Melanocyte of skin (primary cell): ENCODE measurements at places on chromosomes 6 and 20. TPM values are rescaled to one million over a fixed set of nuclear protein-coding genes. Genes with fewer than 3 reads are reported as not detected.

The NKAIN2 gene
- total RNA-seq = not detected in 2 replicates

The NEDD9 gene
- total RNA-seq = 34.7 and 35.0 TPM in 2 replicates

The RAET1L gene
- not detected in 2 replicates for total RNA-seq

The BPIFB1 gene
- not detected in 2 replicates for total RNA-seq

The BPI gene
- total RNA-seq = not detected in 2 replicates

The PPIL6 gene
- total RNA-seq = 6.0 and 7.7 TPM in 2 replicates

The SLC52A3 gene
- total RNA-seq = 0.33 and 0.46 TPM in 2 replicates

The PDYN gene
- not detected in 2 replicates for total RNA-seq

The RCAN2 gene
- 0.15 and 0.33 TPM in 2 replicates for total RNA-seq

The SEMG1 gene
- total RNA-seq = not detected in 2 replicates

The PLCB4 gene
- total RNA-seq = 0.15 and 1.00 TPM in 2 replicates

The CDSN gene
- under 0.01 TPM in 1 of 2 replicates, not detected in the other for total RNA-seq

The GFRA4 gene
- total RNA-seq = not detected in 2 replicates

The POLR1C gene
- total RNA-seq = 24.4 and 41.4 TPM in 2 replicates

The SYCP2 gene
- total RNA-seq = 0.33 and 0.93 TPM in 2 replicates

The CTSZ gene
- 138 and 170 TPM in 2 replicates for total RNA-seq

The TRIM31 gene
- not detected in 2 replicates for total RNA-seq

The PAX1 gene
- not detected in 2 replicates for total RNA-seq

The SGK1 gene
- 1,011 and 1,124 TPM in 2 replicates for total RNA-seq

The BPIFB2 gene
- total RNA-seq = not detected in 2 replicates
